ENCODE measurements at places on chromosomes 2 and 18. TPM values are rescaled to one million over a fixed set of nuclear protein-coding genes. Genes with fewer than 3 reads are reported as not detected.

DNA sequence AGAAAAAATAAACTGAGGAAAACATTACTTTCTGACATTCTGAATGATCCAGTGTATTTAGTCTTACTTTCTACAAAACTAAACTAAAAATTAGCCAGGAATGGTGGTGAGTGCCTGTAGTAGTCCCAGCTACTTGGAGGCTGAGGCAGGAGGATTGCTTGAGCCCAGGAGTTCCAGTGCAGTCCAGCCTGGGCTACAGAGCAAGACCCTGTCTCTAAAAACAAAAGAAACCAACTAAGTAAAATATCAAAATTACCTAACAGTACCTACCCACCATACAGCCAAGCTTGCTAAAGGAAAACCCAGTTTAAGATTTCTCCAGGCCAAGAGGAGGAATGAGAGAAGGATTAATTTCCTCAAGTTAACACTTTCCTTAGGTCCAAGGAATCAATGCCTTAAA is 2.9 kb downstream of the HSPD1 start:
- no peak for DNase-seq

GRCh38 chr18:68428661-68429060 is 286.2 kb downstream of the TMX3 start:
- DNase-seq: no peak

GRCh38 chr2:222318026-222318711 is 19.4 kb upstream of the PAX3 start:
- peak; percentile 83 for DNase-seq

DNA sequence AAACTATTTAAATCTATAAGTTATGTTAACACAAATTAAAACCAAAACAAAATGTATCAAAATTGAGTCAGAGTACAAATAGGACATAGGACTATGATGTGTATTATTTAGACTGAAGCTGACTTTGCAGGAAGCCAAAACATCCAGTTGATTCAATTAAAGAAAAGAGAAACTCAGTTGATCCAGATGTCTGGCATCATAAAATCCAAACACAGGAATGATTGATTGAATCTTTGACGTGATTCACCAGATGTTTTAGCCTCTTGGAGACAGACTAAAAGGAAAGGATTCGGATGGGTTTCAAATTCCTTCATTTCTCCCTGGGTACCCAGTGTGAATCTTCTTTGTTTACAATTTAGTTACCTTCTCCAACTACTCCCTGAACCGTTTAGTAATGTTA is 272.9 kb downstream of the IRS1 start:
- DNase-seq: peak; percentile 79

- no peak for DNase-seq
Observed at GRCh38 chr2:69815717-69816116, 13.7 kb upstream of the GMCL1 start.

- DNase-seq: peak; percentile 88
Observed at GRCh38 chr2:85154048-85154753, 21.0 kb downstream of the TCF7L1 start.

- no peak for DNase-seq
Observed at GRCh38 chr2:84957771-84958134, 13.2 kb upstream of the KCMF1 start.

- peak; percentile 97 for DNase-seq
Observed at GRCh38 chr2:151097128-151097527, 164.5 kb downstream of the RBM43 start.

GRCh38 chr2:54444503-54444902 is 11.6 kb upstream of the SPTBN1 start:
- DNase-seq: no peak

GRCh38 chr2:177242121-177242987 is 22.2 kb downstream of the NFE2L2 start:
- DNase-seq: peak; percentile 96

GRCh38 chr18:70931942-70932814 is 643.3 kb downstream of the SOCS6 start:
- DNase-seq: peak; percentile 30

- peak; percentile 5 for DNase-seq
Observed at GRCh38 chr18:28793901-28794300, 617.0 kb upstream of the CDH2 start.

- no peak for DNase-seq
Observed at GRCh38 chr2:792687-793086, 115.5 kb upstream of the TMEM18 start.

- no peak for DNase-seq
Observed at GRCh38 chr18:74774486-74774885, 176.8 kb downstream of the ZNF407 start.

DNA sequence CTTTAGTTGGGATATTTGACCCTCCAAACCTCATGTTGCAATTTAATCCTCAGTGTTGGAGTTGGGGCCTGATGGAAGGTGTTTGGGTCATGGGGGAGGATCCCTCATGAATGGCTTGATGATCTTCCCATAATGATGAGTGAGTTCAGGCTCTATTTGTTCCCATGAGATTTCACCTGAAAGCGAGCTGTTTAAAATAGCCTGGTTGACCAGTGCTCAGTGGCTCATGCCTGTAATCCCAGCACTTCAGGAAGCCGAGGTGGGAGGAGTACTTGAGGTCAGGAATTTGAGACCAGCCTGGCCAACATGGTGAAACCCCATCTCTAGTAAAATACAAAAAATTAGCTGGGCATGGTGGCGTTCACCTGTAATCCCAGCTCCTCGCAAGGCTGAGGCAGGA is 14.9 kb upstream of the PSME4 start:
- no peak for DNase-seq

GRCh38 chr2:126863336-126864015 is 35.2 kb upstream of the TEX51 start:
- no peak for DNase-seq

DNA sequence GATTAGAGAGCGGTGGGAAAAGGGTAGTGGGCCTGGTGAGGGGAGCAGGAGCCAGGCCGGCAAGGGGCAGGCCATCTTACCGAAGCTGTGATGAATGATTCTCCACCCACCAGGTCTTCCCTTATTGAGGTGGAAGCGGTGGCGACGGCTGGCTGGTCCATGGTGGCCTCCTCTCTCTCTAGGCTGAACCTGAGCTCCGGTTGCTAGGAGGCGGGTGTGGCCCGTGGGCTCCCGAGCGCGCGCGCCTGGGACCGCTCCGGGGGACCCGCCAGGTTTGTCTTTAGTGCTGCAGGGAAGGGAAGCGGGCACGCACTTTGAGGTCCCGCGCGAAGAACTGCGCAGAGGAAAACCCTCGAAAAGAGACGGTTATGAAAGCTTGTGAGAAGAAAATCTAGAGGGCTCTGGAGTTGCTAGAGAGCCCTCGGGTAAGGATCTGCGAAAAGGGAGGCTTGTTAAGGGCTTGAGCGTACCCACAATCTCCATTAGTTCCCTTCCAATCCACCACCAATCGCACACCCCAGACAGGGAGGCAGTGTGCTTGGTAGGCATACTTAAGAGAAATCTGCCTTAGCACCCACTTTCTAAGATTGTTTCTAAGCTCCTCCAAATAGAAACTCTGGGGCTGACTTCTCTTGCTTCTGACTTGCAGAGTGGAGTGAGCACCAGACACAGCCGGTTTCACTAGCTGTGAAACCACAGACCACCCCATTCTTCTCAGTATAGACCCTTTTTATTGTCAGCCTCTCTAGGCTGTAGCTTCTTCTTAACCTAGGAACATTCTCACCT is at the start of gene STPG4:
STPG4 (minus strand) TSS at position 218 of the 786 bp plus-strand sequence; CDS start at position 161, 57 bp downstream.
- no peak for DNase-seq

DNA sequence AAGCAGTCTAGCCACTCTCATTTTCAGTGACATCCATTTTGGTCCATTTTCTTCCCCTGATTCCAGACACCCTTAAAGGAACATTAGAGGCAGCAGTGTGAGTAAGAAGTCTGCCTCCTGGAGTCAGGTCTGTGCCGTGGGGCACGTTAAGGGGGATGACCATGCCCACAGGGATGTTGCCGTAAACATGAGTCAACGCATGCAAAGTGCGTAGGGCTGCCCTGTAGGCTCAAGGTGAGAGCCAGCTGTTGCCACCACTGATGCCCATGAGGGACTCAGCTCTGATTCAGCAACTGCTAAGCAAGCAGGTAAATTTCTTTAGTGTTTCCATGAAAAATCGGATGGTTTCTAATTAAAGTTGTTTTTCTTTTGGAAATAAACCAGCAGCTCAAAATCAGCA is 61.4 kb upstream of the TFCP2L1 start:
- no peak for DNase-seq

Gene CDH7
- polyA plus RNA-seq: 0.16 TPM

Gene MYOM1
- polyA plus RNA-seq: 603 TPM

Gene WDCP
- 9.3 TPM for polyA plus RNA-seq

Gene CHAC2
- 3.1 TPM for polyA plus RNA-seq

Data from muscle of leg (tissue), 16 donors.